Stimulated activated CD4-positive, alpha-beta T cell treated with anti-CD3 and anti-CD28 coated beads, TNF-alpha, amount 100 ng/mL, for 48 hours (primary cell): ENCODE measurements at places on chromosomes 6 and 20.

- DNase-seq: no peak
Measured at GRCh38 chr6:46947497-46947896, 25.8 kb upstream of the ADGRF5 start.

GRCh38 chr6:25476126-25476525 is 175.9 kb upstream of the SCGN start:
- no peak for DNase-seq

GRCh38 chr6:24520929-24521546 is 26.3 kb downstream of the ALDH5A1 start:
- peak; percentile 4 for DNase-seq

DNA sequence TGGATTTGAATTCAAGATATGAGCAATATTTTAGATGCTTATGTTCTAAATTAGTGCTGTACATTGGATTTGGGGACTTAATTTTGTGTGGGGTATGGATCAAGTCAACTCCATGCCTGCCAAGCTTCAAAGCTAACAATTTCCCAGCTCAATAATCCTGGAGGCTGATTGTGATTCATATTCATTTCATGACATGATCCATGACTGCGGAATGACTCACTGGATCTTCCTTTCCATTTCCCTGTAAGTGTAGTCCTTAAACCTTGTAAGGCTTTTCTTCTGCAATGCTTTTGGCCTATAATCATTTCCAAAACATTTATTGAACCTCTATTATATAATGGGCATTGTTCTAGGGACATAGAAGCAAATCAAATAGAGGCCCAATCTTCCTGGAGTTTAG is 44.7 kb upstream of the CCN2 start:
- no peak for DNase-seq

DNA sequence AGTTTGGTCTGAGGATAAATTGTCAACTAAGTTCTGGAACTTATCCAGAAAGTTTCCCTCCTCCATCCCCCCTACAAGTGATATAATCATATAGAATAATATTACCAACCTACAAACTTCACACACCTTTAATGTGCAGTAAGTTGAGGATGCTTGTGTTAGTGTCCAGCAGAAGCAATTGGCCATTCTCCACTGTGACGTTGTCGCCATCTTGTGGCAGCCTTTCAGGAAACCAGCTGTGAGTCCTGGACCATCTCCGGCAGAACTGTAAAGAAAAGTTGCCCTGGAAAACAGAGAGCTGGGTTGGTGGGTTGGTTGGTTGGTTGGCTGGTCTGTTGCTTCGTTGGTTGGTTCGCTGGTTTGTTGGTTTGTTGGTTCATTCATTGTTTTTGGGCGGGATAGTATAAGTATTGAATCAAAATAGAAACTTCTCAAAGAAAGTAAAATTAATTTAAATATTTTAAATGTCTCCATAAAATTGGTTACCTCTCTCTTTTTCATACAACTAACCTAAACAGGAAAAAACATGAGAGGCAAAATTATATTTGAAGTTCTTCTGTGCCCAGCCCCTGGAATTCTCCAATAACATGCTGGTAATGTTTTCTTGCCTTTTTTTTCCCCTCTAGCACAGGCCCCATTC is 127.5 kb downstream of the PKHD1 start:
- peak; percentile 34 for DNase-seq
